Muscle of arm (tissue), 14 donors: ENCODE measurements at places on chromosomes 7 and 10. TPM values are rescaled to one million over a fixed set of nuclear protein-coding genes. Genes with fewer than 3 reads are reported as not detected.

DNA sequence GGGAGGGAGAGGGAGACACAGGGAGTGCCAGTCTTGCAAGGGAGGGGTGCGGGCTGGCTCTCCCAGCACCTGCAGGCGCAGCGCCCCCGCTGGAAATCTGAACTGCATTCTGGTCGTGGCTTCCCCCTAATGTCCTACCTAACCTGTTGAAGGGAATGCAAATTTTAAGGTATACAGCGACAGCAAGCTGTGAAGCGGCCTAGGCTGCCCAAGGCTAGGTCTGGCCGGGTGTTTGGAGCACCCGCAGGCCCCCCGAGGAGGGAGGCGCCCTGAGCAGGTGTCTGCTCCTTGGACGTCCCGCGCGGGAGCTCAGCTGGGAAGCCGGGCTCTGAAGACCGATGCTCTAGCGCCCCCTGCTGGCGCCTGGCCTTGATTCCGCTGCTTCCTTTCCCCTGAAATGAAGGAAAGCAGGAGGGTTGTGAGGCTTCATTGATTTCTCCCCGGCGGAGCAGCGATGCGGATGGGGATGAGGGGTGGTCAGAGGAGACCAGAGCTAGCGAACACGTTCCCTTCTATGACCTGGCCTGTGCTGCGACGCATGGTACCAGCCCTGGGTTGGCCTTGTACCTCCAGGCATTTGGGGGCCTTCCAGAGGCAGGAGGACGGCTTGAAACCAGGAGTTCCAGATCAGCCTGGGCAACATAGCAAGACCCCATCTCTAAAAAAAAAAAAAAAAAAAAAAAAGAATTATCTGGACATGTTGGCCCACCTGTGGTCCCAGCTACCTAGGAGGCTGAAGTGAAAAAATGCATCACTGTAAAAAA, 601.3 kb downstream of the GALNT17 start:
- peak; percentile 91 for DNase-seq

OR2A12 gene
- polyA plus RNA-seq: not detected

GPR146 gene
- polyA plus RNA-seq: 4.8 TPM

GRCh38 chr10:132826524-132827422, 40.8 kb upstream of the NKX6-2 start:
- no peak for DNase-seq
